ENCODE measurements at places on chromosomes 16 and 17. TPM values are rescaled to one million over a fixed set of nuclear protein-coding genes. Genes with fewer than 3 reads are reported as not detected.
A peak's percentile ranks its signal among the peaks of the same experiment; 100 is the strongest.

Gene KRTAP1-1
- polyA plus RNA-seq, result not detected

Gene FAM20A
- 65.8 TPM for polyA plus RNA-seq

Gene GDPD3
- polyA plus RNA-seq, result 17.7 TPM

Gene C17orf50
- 0.41 TPM for polyA plus RNA-seq

Gene CD300LG
- 3.1 TPM for polyA plus RNA-seq

Gene TMEM98
- polyA plus RNA-seq, result 44.0 TPM

Gene SMTNL2
- 58.1 TPM for polyA plus RNA-seq

GRCh38 chr16:84426804-84427203 is 58.5 kb downstream of the ATP2C2 start:
- DNase-seq, result no peak

DNA sequence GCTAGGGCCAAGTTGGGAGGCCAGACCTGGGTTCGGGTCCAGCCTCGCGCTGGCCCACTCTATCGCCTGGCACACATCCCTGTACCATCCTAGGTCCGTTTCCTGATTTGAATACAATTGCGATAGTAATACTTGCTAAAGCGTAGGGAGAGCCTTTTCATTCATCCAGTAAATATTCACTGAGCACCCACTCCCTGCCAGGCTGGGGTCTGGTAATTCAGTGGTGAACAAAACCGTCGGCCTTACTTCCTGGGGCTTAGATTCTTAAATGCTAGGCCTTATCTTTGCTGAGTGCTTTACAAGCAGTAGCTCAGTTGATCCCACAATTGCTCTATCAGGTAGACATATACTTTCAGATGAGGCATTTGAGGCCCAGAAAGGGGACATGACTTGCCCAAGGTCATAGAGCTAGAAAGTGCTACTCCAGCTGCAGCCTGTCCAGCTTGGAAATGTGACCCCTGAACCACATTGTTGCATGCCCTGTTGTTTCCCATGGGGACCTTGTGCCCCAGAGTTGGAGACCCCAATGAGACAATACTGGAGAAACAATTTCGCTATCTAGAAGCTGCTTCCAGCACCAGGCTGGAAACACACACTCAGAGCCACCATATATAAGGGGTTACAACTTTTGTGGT is 691 bp downstream of the USB1 start:
- no peak for DNase-seq

DNA sequence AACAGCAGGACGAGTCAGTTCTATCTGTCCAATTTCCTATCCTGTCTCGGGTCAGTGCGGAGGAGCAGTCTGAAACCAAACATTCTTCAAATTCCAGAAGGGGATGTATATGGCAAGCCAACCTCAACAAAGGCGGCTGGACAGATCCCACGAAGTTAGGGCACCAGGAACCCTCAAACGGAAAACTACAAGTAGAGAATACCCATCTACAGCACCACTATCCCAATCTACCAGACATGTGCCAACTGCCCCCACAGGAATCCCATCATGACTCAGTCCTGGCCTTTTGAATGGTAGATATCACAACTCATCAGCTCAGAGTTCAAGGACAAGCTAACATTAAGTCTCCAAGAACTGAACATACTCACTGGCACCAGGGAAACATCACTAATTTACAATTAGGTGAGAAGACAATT is 2.3 kb downstream of the NAT9 start:
- no peak for DNase-seq

GRCh38 chr16:2603165-2604015 is 65.6 kb downstream of the PDPK1 start:
- DNase-seq, result peak; percentile 99

DNA sequence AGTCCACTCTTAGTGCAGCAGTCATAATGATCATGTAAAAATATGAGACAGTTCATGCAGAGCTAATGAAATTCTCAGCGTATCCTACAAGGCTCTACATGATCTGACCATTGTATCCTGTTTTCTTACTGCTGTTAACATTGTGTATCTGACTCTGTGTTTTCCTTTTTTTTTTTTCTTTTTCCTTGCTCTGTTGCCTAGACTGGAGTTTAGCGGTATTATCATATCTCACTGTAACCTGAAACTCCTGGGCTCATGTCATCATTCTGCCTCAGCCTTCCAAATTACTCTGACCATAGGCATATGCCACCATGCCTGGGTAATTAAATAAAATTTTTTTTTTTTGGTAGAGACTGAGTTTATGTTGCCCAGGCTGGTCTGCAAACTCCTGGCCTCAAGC is 12.1 kb downstream of the DUS2 start:
- DNase-seq, result no peak

DNA sequence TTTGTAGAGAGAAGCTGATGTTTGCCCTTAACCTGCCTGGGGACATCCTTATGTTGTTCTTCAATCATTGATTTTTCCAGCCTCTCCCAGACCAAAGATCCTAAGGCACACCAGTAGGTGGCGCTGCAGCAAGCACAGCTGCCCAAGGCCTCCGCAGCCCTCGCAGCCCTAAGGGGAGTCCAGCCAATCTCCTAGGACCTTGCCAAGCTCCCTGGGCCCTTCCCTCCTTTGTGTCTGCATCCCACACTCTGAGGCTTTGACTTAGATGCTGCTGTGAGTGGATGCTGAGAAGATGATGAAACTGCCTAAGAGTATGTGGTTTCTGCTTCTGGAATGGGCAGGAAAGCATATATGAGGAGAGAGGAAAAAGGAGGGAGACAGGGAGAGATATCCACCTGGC is 47.1 kb downstream of the SPACA3 start:
- DNase-seq, result peak; percentile 76

DNA sequence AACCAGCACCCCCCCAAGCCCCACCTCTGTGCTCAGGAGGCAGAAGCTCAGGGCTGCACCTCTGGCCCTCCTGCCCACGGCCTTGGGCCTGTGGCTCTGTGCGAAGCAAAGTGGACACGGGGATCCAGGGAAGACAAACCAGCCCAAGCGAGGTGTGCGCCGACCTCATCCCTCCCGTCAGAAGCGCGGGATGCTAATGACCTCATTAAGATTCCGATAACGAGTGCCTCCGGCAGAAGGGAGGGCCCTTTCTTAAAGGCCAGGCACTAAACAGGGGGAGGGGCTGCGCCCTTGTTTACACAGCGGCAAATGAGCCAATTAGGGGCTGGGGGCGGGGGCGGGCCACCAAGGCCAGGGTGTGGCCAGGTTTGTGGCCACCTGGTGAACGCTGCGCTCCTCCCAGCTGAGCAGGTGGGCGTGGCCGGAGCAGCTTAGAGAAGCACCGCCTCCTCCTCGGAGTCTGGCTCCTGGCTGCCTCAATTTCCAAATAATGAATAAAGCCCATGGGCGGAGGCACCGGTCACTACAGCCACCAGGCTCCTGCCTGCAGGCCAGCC is 3.2 kb downstream of the CBX4 start:
- peak; percentile 91 for DNase-seq

GRCh38 chr16:27273670-27274423 is 5.3 kb upstream of the NSMCE1 start:
- DNase-seq, result no peak

DNA sequence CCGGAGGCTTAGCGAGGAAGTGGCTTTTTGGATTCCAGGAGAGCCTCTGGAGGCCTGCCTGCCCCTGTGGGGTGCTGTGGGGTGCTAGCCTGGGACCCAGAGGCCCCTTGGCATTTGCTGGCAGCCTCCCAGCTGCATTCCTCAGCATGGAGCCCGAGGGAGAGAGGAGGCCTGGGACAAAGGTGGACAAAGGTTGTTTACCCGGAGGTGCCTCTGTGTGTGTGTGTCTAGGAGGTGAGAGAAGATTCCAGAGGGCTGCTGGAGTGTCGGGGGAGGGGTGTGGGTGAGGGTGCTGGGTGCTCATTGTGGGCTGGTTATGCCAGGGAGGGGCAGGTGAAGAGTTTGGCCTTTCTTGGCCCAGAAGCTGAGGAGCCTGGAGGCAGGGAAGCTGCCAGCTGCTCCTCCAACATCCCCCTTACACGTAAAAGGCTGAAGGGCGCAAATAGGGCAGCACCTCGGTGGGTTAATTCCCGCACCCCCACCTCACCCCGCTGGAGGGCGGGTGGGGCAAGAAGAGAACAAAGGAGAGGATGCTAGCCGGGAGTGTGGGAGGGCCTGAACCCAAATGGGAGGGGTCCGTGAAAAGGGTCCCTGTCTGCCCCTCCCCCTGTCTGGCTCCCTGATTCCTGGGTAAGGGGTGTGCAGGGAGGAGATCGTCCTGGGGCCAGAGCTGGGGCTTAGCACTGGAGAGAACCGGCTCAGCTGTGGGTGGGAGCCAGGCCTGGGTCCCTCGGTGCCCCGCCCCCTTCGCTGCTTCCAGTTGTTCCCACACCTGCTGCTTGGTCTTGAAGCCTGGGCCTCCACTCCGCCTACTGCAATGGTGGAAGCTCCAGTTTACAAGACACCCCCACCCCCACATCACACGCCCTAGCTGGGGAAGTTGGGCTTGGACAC is 9.9 kb downstream of the HEXIM2 start:
- DNase-seq, result peak; percentile 85

- DNase-seq, result no peak
Observed at GRCh38 chr16:53789137-53789536, 85.2 kb downstream of the FTO start.

DNA sequence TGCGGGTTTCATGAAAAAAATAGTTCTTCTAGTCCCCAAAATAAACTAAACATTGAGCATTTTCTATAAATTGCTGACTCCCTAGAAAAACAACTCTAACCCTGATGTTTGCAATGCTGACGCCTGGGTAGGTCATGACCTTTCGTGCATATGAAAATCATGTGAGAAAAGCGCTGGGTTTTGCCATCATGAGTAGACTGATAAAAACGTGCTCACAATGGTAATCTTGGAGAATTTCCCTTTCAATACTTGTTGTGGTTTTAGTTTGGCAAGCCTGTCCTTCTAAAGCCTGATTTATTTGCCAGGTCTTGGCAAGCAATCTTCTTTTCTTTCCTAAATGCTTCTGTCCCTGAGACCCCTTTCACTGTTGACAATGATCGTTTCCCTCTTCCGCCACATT is 4.0 kb upstream of the CLEC10A start:
- no peak for DNase-seq

DNA sequence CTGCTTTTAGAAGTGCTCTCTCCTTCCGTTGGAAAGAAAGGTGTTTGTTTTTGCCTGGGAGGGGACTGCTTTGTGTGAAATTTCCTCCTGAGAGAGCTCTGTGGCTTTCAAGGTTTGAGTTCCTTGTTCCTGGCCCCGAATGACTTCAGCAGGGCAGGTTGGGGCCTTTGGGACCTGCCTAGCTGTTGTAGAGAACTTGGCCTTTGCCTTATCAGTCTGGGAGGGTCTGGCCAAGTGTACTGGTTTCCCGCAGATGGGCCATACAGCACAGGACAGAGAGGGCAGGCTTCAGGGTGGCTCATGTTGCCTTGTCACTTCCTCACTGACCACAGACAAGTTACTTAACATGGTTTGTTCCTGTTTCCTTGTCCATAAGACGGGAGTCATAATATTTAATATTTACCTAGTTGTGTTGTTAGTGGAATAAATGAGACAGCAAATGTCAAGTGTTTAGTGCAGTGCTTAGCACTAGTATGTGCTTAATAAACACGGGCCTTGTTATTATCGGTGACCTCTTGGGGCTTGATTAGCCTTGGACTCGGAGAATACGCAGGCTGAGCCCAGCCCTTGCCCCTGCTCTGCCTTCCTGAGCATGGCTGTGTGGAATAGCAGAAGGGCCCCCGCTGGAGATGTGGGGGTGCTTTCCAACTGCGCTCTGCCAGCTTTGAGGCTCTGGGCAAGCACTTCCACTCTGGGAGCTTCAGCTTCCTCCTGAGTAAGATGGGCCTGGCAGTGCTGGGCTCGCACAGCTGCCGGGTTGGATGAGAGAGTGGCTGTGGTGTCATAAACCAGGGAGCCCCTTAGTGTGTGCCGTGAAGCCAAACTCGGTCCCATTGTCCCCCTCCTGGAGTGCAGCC is 6.6 kb downstream of the PRSS8 start:
- no peak for DNase-seq

- no peak for DNase-seq
Observed at GRCh38 chr17:73947281-73947965, 256.1 kb upstream of the RPL38 start.

DNA sequence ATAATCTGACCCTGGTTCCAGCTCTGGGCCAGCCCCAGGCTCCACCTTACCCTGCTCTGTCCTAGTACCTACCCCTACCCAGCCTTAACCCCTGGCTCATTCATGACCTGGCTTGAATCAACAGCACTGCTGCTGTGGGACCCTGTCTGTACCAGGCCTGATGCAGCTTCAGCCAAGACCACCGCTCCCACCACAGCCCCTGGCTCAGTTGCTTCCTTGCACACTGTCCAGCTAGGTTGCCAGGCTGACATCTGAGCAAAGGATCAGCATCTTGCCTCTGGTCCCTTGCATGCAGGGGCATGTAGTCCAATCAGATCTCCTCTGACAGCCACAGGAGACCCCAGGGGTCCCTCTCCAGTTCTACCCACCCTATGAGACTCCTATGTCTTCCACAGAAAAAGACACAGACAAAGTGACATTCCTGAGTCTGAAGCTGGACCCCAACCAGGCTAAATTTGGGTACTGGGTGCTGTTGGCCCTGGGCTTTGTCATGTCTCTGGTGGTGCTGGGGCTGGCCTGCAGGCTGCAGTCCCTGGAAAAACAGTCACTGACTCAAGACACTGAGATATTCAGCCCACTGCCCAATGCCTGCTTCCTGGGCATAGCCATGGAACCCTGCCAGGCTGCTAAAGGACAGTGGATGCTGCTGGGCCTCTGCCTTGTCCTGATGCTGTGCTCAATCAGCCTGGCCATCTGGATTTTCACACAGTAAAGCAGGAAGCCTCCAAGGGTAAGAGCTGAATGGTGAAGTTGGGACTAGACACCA is 3.9 kb upstream of the KCNH6 start:
- no peak for DNase-seq

GRCh38 chr16:11312718-11313492 is 31.8 kb upstream of the PRM1 start:
- peak; percentile 88 for DNase-seq

DNA sequence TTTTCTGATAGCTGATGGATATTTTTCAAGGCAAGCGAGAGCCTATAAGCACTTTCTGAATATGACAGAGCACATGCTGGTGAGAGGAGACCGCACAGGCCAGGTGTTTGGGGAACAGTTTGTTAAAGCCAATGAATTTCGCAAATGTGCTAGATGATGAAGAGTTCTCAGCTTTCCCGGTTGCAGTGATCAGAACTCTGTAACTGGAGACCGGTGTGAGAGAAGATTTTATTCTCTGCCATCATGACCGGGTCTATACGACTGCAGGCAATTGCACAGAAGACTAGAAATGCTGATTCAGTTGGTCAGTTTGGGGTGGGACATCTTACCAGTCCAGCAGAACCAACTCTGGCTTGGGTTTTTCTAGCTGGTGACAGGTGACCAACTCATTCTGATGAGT is 25.4 kb downstream of the SMTNL2 start:
- no peak for DNase-seq

- DNase-seq, result no peak
Observed at GRCh38 chr16:50246299-50247122, 19.8 kb upstream of the ADCY7 start.

DNA sequence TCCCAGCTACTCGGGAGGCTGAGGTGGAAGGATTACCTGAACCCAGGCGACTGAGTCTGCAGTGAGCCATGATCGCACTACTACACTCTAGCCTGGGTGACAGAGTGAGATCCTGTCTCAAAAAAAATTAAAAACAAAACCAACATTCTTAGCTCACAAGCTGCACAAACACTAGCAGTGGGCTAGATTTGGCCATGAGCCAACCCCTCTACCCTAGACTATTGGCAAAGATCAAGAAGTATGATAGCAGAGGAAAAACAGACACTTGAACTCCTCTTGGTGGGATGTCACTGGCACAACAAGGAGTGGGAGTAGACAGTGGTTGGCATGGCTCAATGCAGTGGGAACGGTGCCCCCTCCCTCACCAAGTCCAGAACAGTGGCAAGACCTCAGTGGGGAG is 19.6 kb upstream of the RIPOR1 start:
- DNase-seq, result no peak

- DNase-seq, result no peak
Observed at GRCh38 chr17:29588017-29588561, 1.4 kb downstream of the GIT1 start.
